ENCODE measurements at places on chromosomes 11 and 22.

DNA sequence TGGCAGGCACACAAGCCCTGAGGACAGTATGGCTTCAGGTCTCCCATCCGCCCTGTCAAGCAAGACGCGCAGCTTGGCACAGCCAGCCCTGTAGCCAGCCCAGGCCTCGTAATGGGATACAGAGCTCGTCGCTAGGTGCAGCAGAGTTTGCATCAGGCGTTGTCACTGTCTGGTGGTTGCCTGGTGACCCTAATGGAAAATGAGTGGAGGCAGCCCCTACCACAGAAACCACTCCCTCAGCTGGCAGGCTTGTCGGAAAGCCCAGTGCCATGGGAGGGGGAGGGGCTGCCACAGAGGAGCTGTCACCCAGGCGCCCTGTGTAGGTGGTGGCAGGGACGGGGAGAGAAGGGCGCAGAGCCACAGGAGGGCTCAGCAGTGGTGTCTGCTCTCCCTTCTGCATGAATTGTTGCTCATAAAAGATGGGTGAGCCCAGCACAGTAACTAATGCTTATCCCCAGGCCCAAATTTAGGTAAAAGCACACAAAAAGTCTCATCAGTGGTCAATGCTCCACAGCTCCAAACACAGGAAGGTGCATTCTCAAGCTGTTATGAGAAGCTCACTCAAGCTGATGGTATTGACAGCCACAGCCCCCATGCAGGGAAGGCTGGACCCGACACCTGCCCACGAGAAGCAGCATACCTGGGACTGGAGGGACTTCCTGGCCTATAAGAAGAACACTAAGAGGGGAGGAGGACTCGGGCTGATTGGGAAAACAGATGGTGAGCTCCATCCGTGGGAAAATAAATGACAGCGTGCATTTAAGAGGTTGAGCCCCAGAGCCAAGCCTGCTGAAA, 164.6 kb downstream of the ETS1 start:
- DNase-seq: no peak

- DNase-seq: peak; percentile 75
Observed at GRCh38 chr11:59142530-59143507, at the start of gene FAM111A. Gene FAM111A (plus strand): TSS chr11:59142856. CDS start chr11:59148873, 6,017 bp downstream.

DNA sequence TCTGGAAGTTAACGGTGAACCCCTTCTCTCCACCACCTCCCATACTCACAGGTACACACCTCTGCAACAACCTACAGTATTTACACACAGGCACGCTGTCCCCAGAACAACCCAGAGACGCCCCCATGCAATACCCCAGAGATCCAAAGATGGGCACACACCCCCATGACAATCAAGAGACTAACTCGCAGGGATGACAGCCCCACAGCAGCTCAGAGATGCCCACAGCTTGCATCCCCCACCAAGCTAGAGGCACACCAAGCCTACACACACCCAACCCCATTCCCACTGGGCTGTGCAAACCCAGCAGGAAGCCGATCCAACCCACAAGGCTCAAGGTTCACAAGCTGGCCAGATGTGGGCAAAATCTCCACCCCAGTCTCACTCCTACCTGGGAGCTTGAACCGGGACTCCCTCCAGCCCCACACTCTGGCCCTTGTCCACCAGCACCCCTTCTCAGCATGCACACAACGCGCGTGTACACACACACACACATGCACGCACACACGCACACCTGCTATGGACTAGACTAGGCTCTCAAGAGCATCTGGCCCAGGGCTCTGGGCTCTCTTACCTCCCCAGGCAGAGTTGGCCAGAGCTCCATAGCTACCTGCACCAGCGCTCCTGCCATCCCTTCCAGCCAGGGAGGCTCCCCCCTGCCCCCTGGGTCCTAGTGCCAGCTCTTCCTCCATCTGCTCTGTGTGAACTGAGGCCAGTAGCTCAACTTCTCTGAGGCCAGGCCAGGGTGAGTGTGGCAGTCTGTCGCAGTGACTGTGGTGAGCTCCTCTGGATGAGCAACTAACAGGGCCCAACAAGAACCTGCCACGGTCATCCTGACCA, 11.5 kb downstream of the STARD10 start:
- no peak for DNase-seq

DNA sequence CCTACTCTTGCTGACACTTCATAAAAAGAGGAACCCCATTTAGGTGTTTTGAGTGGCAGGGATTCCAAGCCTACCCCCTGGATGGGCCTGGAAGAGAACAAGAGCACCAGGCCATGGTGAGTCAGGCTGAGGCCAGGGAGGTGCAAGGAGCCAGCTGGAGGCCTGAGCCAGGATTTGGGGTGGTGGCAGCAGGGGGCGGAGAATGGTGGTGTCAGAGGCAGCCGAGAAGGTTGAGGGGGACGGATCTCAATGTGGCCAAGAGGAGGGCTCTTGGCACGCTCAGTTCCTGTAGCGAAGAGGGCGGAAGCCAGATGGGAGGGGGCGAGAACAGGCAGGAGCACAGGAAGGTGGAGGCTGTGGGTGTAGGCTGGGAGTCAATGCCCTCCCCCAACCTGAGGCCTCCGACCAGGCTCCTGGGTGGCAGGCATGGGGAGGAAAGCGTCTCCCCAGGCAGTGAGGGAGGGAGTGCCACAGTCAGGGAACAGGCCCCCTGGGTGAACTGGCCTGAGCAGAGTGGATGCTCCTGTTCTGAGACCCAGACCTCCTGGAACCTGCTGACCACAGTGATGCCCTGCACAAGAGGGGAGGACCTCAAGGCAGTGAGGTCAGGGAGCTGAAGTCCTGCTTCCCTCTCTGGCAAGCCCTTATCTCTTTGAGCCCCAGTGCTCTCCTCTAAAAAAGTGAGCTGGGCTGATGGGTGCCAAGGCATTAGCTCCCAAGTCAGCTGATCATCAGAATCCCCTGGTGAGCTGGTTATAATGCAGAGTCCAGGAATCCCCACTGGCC, 13.9 kb downstream of the RTN4RL2 start:
- DNase-seq: no peak

DNA sequence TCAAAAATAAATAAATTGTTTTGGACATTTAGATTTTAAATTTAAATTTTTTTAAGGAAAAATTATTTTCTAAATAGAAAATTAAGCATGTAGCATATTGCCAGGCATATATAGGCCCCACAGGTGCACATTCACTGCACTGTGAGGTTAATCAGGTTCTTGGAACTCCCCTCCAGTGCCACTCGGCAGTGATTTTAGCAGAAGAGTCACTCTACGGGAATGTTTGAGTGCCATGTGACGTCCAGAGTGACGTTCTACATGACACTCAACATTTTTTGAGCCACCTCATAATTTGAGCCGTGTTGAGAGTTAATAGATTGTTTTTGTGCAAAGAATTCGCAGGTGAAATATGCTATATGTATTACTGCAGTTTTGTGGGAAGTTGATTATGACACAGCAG, 77.4 kb downstream of the SWAP70 start:
- no peak for DNase-seq

GRCh38 chr11:107272561-107272960, 185.1 kb downstream of the CWF19L2 start:
- DNase-seq: no peak

DNA sequence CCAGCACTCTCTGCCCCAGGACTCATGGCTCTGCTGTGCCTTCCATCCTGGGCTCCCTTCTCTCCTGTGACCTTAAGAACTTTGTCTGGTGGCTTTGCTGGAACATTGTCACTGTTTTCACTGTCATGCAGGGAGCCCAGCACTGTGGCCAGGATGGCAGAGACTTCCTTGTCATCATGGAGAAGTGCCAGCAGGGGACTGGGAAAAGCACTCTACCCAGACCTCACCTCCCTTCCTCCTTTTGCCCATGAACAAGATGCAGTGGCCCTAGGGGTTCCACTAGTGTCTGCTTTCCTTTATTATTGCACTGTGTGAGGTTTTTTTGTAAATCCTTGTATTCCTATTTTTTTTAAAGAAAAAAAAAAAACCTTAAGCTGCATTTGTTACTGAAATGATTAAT, 2.9 kb upstream of the TTC36 start:
- DNase-seq: no peak

- peak; percentile 60 for DNase-seq
Observed at GRCh38 chr11:87421422-87421821, 383.7 kb downstream of the TMEM135 start.

- no peak for DNase-seq
Observed at GRCh38 chr11:19253153-19253745, 12.5 kb upstream of the E2F8 start.

DNA sequence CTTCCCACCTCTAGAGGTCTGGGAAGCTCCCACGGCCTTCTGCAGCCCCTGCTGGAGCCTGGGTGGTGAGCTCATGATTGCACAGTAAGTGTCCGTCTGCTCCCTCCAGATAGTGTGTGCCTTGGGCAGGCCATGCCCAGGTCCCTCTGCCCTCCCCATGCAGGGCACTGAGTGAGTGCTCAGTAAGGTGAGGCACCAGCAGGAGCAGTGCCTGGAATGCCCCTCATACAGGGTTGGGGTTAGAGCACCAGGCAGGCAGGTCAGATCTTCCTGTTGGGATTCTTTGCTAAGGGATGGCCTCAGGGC, 50.3 kb downstream of the NAT10 start:
- DNase-seq: no peak

- no peak for DNase-seq
Observed at GRCh38 chr11:61416941-61417340, 12.8 kb downstream of the CPSF7 start.

DNA sequence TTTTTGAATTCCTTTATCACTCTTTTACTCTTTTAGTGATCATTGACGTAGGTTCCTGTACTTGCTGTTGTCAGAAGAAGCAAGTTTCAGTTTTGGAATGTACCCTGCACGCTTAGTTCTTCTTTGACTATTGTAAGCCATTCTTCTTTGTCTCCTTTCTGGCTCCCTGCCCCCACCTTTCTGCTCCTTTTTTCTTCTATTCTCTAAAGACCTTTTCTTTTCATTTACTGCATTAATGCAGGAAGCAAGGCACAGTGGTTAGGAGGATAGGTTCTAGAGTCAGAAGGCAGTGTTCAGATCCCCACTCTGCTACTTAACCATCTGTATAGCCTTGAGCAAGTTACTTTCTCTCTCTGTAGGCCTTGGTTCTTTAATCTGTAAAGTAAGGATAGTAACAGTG, 33.7 kb upstream of the RAG2 start:
- no peak for DNase-seq

GRCh38 chr11:129453293-129453721, 77.7 kb downstream of the BARX2 start:
- no peak for DNase-seq

DNA sequence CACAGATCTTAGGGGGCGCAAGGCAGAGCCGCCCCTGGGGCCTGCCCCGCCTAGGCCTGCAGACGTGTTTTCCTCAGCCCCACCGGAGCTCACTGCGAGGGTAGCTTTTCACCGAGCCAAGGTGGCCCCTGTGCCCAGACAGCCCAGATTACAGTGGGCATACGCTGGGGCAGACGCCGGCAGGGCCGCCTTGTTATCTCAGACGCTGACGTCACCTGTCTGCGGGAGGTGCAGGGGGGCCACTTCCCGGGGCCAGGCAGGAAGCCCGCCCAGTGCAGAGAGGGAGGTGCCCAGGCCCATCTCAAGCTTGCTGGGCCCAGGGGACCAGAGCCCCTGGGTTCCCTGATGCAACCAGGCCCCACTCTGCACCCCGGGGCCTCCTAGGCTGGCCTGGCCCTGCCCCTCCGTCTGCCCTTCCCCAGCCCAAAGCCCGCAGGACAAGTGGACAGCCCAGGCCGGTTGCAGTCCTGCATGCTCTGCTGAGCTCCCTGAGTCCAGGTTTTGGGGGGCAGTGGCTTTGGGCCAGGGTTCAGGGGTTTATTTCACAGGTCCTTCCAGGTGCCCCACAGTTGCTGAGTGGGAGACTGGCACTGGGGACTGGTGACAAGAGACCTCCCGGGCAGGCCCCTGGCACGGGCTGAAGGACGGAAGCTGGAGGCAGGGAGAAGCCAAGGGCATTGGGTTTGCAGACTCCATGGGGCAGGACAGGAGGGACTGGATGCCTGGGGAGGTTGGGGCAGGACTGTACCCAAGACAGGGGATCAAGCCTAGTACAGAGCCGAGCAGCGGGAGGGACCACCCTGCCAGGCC, 38.6 kb downstream of the IGF2 start:
- no peak for DNase-seq

- DNase-seq: no peak
Observed at GRCh38 chr22:39953101-39953500, 7.1 kb upstream of the TMA7B start.

DNA sequence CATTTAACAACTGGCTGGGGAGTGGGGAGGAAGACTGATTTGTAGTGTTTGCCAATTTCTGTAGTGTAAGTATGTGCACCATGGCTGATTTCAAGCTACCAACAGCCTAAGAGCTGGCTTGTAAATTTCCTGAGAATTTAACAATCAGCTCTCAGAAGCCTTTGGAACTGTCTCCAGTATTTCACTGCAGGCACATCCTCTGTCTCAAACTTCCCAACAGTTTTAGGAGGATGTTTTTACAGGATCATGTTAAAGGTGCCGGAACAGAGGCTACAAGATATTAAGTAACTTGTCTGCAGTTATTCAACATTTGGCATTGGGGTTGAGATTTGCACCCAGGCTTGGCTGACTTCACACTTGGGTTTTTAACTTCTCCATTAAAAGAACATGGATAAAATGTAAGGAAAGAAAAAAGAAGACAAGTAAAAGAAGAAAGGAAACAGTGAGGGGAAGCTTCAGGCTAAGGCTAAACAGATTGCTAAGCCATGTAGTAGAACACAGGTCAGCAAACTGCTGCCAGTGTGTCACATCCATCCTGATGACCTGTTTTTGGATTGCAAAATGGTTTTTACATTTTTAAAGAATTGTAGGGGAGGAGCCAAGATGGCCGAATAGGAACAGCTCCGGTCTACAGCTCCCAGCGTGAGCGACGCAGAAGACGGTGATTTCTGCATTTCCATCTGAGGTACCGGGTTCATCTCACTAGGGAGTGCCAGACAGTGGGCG, 204.8 kb upstream of the SESN3 start:
- no peak for DNase-seq

GRCh38 chr22:48546653-48547424, 1280.8 kb downstream of the BRD1 start:
- no peak for DNase-seq

DNA sequence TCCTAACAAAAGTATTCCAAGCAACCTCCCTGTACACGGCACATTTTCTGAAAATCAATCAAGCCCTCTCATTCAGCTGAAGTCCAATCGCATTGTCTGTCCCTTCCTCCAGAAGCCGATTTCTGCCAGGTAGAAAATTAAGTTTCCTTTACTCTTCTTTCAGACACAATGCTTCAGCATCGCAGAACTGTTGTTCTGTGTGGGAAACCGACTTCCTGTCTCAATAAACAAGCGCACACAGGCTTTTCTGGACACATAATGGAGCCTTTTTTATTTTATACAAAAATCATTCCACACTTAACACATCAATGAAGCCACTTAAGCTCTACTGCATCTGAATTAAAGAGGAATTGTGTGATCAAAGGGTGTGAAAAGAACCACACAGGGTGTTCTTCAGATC, 75.6 kb downstream of the BLID start:
- no peak for DNase-seq

DNA sequence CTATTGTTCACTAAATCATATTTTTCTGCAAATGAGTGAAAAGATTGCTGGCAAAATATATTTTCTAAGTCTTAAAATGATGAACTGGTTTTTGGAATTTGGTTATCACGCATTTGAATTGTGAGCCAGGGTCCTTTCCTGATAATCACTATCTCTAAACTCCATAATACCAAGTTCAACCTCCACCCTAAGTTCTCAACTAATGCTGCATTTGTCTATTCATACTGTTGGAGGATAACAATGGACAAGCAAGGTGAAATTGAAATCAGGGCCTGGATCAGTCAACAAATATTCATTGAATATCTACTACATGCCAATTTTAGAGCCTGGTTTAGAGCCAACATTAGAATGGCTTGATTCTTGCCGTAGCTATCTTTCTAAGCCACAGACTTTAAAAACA, 4.7 kb upstream of the PCF11 start:
- DNase-seq: no peak

GRCh38 chr22:29393019-29393608, 4.7 kb upstream of the AP1B1 start:
- DNase-seq: no peak

- no peak for DNase-seq
Observed at GRCh38 chr11:68825571-68825970, 16.1 kb downstream of the CPT1A start.

All from right renal pelvis (tissue), 4 donors.